ENCODE measurements at places on chromosomes 5 and 9.
A peak's percentile ranks its signal among the peaks of the same experiment; 100 is the strongest.

GRCh38 chr5:127649018-127649439 is at the start of gene CTXN3:
TSS of gene CTXN3 (plus strand) at chr5:127649082. CDS start at chr5:127657522, 8,440 bp downstream.
- no peak for DNase-seq

GRCh38 chr5:147167529-147167928 is 67.3 kb upstream of the STK32A start:
- no peak for DNase-seq

- DNase-seq = no peak
Measured at GRCh38 chr9:89718176-89718575, 113.4 kb downstream of the GADD45G start.

GRCh38 chr9:33230756-33231622 is 9.0 kb upstream of the SPINK4 start:
- DNase-seq = no peak

DNA sequence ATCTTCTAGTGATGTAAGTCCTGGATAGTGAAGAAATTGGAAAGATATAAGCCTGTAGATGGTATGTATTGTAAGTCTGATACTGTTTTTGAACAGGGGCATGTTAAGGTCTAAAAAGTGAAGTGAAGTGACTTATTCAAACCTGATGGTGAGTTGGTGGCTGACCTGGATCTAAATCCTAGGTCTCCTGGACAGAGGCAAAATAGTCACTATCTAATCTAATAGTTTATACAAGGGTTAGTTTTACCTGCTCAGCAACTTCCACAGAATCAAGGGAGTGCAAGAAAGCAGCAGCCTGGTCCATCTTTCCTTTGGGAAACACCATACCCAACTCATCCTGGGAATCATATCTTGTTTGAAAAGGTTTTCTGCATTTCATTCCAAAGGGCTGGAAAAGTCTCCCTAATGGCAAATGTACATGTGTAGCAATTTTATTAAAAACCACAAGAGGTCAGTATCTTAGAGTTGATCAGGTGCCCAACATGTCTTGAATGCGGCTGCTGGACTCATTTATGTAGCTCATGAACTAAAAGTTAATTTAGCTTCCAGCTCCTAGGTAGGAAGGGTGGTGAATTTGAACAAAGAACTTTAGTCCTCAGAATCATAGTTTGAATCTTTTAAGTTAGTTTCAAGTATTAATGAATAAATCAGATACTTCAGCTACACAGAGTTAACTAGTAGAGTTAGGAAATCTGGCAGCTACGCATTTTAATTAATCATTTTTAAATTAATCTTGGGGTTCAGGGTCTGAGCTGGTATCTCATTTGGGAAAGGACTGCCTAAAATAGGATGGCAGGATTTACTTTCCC is 26.0 kb downstream of the SKP2 start:
- peak; percentile 64 for DNase-seq

DNA sequence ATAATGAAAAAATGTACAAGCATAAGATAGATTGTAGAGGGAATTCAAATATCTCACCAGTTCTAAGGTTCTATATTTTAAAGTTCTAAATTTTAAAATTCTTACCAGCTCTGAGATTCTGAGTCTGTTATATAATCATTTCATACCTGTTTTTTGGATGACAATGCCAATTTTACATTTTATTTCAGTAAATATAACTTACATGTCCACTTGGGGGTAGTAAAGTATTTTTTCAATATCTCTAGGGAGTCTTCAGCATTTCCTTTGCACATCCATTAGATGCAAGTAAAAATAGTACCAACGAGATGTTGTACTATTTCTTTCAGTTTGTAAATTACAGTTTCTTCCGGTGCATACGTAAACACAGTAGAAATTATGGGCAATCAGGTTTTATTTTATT is 25.7 kb downstream of the NMUR2 start:
- DNase-seq = no peak

DNA sequence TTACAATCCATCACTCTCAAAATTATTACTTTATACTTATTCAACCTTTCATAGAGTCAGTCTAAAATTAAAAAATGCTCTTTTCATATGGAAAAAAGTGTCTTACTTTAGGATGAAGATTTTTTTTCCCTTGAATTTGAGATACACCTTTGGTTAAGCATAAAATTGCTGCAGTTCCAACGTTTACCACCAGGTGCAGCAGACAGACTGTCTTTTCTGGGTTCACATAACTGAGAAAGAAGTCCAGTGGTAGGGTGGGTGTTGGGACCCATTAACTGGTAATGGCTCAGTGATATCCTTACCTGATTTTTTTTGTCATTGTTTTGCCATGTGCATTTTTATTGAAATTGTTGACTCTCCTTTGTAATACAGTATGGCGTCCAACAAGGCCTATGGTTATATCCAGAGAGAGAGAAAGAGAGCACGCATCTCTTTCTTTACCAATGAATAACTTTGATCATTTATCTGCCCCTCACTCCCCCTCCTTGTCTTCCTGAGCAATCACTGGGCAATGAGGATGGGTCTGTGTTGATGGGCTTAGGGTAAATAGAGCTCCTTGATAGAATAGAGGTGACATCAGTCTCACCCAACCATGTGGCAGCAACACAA is 98.4 kb downstream of the FBXL7 start:
- DNase-seq = peak; percentile 11

GRCh38 chr5:113064806-113065205 is 88.2 kb downstream of the DCP2 start:
- DNase-seq = no peak

DNA sequence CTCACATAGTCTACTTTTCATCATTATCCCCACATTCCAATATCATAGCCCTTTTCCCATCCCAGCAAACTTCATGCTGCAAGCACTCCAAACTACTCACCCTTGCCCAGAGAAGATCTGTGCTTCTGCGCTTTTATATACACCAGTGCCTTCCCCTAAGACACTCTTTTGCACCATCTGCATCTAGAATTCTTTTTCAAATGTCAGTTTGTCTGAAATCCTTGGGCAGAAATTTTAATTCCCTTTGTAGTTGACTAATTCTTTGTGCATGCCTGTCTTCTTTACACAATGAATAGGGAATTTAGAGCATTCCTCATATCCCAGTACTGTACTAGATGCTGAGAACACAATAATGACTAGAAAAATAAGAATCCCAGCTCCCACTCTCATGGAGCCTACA is 298.9 kb downstream of the KCNN2 start:
- no peak for DNase-seq

DNA sequence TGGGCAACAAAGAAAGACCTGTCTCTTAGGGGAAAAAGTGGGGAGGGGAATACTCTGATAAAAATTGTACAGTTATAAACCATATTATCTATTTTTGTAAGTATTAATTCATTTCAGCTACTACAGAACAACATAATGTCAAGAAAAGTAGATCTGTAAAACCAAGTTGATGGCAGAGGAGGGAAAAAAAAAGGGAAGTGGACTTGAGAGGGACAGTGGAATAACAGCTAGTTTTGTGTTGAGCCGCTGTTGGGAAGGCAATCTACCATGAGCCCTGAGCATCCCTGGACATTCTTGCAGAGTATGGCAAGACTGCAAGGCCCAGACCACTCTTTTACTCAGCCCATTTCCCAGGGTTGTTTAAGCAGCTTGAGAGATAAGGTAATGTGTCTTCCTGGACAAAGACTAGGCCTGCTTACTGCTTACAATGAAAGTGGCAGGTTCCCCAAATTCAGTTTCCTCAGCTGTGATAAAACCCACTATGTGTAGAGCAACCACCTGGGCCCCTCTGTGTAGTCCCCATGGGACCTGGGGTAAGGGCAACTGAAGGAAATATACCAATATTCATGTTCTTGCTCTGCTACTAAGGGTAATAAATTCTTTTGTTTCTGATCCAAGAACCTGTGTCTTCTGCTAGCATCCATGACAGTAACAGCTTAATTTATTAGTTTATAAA is 25.0 kb downstream of the CEP120 start:
- DNase-seq = no peak

DNA sequence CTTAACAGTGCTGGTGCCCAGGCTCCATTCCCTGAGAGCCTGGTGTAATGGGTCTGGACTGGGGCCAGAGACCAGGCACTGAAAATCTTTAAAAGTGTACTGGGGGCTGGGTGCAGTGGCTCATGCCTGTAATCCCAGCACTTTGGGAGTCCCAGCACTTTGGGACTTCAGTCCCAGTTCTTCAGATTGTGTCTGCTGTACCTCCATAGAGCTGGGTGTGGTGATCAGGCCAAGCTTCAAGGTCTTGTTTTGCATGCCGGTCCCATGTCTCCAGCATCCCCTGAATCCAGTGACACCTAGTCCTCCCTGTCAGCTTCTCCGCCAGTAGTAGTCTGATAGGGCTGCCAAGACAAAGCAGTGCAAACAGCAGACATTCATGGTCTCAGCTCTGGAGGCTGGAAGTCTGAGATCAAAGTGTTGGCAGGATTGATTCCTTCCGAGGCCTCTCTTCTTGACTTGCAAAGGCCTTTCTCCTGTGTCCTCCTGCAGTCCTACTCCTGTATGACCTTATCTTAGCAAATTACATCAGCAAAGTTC is 108.2 kb downstream of the SYK start:
- no peak for DNase-seq

GRCh38 chr9:114364134-114365041 is 23.4 kb downstream of the AKNA start:
- DNase-seq = no peak

- DNase-seq = no peak
Measured at GRCh38 chr9:37339923-37340322, 82.6 kb upstream of the GRHPR start.

DNA sequence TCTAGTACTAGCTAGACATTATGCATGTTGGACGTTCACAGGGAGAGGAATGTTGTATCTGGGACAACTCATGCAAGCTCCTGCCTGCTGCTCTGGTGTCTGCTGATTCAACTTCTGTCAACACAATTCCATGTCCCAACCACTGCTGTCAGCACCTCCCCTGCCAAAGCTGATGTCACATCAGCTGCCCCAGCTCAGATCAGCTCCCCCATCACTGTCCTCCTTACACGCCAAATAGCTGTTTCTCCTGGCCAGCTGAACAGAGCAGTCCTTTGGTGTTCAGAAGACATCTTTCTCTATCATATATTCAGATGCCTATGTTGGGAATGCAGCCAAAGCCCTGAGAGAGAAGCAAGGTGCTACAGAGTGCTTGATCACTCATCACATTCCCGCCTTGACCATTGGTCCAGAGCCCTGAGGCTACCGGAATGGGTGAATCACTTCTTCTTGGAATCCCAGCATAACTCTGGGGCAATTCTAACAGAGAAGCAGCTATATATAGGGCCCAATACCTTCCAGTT is 223.3 kb downstream of the SEC61B start:
- DNase-seq = peak; percentile 14

DNA sequence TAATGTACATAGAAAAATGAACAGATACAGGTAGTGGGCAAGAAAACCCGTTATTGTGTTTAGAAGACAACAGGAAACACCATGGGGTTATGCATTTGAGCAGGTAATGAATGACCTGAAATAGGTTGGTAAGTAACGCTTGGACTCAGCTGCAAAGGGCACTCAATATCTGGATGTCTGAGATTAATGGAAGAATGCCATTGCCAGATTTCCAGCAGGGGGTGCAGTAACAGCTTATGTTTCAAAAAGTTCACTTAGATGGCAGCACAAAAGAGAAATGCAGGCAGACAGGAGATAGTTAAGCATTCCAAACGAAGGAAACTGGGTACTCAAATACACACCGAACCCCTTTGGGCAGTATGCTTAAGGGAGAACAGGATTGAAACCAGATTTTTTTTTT is 285.5 kb upstream of the VLDLR start:
- DNase-seq = no peak

DNA sequence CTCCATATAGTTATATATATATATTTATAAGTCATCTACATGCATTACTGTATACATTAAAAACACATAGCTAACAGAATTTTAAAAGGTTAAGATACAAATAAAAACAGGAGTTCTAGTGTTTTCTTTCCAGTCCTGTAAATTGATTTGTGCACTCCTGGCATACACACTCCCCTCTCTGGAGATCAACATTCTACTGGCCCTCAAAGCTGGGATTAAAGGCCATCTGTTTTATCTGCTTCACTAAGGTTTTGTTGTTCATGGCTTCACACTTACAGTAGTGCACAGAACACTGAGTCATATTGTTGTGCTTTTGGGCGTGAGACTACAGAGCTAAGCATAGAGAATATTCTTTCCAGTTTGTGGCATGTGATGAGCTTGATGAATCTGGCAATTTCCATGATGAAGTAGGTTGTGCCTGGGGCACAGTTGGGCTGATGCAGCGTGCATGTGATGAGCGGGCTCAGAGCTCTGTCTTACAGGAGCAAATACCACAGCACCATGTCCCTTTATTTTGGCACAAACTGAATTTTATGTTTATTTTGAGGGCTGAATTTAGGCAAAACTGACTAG is 98.2 kb downstream of the TAF11L14 start:
- no peak for DNase-seq

- no peak for DNase-seq
Measured at GRCh38 chr9:129483415-129484351, 137.2 kb downstream of the C9orf50 start.

GRCh38 chr5:158626718-158627117 is 473.0 kb downstream of the EBF1 start:
- DNase-seq = no peak

GRCh38 chr5:10859393-10860195 is 98.6 kb upstream of the DAP start:
- no peak for DNase-seq

DNA sequence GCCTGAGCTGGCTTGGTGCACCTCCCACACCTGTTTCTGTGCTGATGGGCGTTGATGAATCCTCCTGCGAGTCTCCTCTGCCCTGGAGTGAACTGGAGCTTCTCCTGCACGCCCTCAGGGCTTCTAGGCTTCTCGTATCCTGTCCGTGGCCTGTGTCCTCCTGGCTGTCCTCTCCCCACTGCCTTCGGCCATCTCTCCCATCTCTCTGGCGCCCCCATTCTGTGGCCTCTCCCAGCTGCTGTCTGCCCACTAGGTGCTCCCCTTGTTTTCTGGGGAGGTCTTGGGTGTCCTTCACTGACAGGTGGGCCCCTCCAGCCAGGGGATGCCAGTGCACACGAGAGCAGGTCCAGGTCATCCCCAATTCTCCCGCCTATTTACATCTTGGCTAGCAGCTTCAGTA is 28.8 kb downstream of the AHRR start:
- peak; percentile 23 for DNase-seq

DNA sequence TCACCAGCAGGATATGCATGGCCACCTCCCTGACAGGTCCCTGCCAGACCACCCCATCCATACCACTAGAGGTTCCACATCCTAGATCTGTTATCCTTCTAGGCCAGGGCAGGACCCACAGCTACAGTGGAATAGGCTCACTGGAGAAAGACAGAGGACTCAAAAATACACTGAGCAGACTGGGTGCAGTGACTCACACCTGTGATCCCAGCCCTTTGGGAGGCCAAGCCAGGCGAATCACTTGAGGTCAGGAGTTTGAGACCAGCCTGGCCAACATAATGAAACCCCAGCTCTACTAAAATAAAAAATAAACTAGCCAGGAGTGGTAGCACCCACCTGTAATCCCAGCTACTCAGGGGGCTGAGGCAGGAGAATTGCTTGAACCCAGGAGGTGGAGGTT is 56.5 kb upstream of the TESK1 start:
- no peak for DNase-seq

- DNase-seq = no peak
Measured at GRCh38 chr5:1079486-1079885, 32.4 kb downstream of the SLC12A7 start.

GRCh38 chr5:163347671-163348070 is 89.7 kb upstream of the CCNG1 start:
- peak; percentile 32 for DNase-seq
